ENCODE measurements at places on chromosomes 4 and X.

DNA sequence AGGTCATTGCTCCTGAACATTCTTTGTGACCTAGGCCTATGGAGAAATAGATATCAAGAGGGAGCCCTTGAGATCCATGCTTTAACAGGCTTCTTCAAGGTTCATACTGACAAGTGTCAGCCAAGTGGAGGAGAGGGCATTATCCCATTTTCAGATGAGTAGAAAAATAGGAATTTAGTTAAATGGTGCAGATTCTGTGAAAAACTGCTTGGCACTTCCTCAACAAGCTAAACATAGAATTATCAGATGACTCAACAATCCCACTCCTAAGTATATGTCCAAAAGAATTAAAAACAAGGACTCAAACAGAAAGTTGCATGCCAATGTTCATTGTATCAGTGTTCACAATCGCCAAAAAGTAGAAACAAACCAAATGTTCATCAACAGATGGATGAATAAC lies 43.8 kb upstream of the KCNIP4 start:
- DNase-seq: no peak

GRCh38 chr4:1614502-1614853 lies 69.6 kb downstream of the FAM53A start:
- no peak for DNase-seq

DNA sequence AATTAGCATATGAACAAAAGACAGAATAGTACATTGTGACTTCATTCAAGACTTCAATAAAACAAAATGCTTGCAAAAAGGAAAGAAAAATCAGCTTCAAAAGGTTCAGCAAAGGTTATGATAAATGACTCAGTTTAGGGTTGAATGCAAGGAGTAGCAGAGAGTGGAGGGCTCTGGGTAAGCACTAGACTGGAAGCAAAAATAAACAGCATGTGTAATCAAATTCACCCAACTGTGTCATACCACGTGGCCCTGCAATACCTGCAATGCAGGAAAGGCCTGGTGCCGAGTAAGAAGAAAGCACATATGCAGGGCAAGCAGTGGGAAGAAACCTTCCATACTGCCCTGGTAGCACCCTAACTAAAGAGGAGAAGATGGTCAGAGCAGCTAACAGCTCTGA lies 88.7 kb downstream of the ATP11C start:
- no peak for DNase-seq

- DNase-seq: peak; percentile 47
Measured at GRCh38 chr4:112515198-112516065, 548 bp downstream of the NEUROG2 start.

GRCh38 chrX:307261-308111 lies 11.1 kb downstream of the GTPBP6 start:
- no peak for DNase-seq

GRCh38 chrX:121851033-121851432 lies 803.6 kb downstream of the GLUD2 start:
- DNase-seq: no peak

- DNase-seq: no peak
Measured at GRCh38 chr4:171025776-171026175, 787.4 kb upstream of the GALNTL6 start.

GRCh38 chr4:95059663-95060062 lies 301.9 kb downstream of the BMPR1B start:
- DNase-seq: no peak

- no peak for DNase-seq
Measured at GRCh38 chr4:55675196-55675793, 39.2 kb upstream of the NMU start.

DNA sequence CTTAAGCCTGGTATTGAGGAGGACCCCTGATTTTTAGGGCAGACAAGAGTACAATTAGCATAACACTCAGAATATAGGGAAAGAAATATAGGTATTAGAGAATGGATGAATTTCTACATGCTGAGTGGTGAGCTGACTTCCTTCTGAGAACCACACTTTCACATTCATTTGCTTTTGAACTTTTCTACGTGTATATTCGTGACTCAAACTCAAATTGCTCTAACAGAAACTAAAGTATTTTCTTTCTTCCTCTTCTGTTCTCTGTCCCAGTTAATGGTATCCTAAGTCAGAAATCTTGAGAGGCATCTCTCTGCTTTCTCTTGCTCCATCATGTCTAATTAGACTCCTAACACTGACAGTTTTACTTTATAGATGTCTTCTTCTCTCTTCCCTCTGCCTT lies 103.2 kb upstream of the CITED1 start:
- no peak for DNase-seq
